ENCODE measurements at places on chromosomes 6 and 20.

GRCh38 chr6:117346142-117346930, 79.4 kb downstream of the ROS1 start:
- no peak for DNase-seq

GRCh38 chr6:21085211-21085610, 508.3 kb upstream of the SOX4 start:
- no peak for DNase-seq

DNA sequence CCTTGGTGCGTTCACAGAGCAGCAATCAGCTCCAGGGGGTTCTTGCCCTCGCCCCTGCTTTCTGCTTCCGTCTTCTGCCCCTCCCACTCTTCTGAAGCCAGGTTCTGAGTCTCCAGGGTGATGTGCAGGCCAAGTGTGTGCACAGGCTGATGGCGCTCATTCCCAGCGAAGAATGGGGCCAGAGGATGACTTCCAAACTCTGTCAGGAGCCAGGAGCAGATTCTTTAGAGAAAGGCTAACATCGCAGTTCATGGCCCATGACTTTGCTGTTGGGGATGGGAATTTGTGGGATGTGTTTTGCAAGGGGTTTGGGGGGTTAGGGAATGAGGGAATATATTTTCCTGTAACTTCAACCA, 56.1 kb upstream of the CCN6 start:
- no peak for DNase-seq

DNA sequence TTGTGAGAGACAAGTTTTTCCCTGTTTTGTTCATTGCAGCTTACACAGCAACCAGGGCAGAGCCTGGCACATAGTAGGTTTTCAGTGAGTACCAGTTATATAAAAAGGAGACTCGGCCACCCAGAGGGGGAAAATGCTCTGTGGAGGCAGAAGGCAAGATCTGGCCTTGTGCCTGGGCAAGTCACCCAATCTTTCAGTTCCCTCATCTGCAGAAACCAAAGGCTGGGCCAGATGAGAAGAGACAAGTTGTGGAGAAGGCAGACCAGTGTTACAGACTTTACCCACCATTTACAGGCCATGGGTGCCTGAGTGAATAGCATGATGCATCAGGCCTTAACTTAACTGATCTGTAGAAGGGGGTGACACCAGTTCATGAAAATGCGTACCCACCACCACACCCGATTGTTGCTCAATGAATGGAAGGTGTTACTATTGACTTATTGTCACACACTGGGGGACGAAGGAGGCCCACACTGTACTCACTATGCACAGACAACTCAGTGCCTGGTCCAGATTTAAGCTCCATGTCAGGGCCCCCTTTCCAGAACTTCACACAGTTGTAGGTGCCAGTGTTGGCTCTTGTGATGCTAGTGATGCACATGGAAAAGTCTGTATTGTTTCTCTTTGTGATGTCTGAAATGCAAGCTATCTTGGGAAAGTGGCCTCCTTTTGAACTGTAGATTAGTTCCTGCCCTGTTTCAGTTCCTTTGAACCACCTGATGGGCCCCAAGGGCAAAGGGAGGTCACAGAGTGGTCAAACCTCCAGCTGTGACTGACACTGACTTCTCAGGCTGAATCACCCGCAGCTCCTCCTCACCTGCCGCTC, 64.3 kb upstream of the SIRPG start:
- peak; percentile 89 for DNase-seq

DNA sequence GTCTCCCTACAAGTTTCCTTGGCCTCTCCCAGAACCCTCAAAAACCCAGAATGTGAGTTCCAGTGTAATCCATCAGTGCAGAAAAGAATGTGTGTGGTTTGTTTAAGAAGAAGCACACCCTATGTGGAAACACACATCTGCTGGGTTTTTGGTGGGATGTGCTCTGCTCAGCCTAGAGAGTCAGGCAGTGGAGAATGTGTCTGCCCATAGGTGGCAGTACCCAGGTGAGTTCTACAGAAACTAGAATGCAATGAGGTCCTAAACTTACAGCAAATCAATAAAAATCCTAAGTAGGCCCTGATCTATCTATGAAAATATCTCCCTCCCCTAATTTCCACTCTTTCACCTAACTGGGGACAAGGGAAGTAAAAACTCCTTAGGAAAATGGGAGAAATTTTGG, 437.3 kb downstream of the DHX35 start:
- peak; percentile 50 for DNase-seq

- no peak for DNase-seq
Observed at GRCh38 chr6:8279041-8279805, 156.1 kb downstream of the SLC35B3 start.

GRCh38 chr6:163460307-163460782, 45.8 kb downstream of the QKI start:
- DNase-seq, result peak; percentile 58

- DNase-seq, result no peak
Observed at GRCh38 chr20:58518387-58518786, 3.2 kb upstream of the APCDD1L start.

GRCh38 chr6:148747471-148748165, 788 bp downstream of the UST start:
- peak; percentile 93 for DNase-seq

DNA sequence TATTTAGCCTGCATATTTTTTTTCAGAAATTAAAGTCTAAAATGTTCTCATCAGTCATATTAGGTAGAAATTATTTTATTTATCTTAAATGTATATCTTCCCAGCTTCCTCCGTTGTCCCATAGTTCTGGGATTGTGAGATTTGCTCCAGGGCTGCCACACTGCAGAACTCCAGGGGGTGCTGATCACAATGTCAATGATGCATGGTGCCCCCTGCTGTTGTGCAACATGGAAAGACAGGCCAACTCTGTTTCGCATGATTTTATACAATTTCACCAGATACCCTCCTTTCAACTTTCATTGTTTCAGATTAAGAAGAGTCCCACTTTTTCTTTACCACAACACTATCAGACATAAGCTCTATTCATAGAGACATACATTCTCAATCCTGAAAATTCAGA, 35.9 kb downstream of the ID4 start:
- DNase-seq, result no peak

DNA sequence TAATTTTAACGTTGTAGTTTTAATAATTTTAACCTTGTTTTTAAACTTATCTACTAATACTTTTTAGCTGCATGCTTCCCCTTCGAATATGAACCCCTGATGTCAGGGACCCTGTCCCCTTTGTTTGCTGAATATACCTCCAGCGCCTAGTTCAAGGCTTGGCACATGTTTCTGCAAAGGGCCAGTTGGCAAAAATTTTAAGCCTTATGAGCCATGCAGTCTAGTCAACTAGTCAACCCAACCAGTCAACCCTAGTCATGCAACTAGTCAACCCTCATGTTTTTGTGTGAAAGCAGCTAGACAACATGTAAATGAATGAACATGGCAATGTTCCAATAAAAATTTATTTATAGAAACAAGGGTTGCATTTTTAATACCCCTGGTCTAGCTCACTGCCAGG, 119.8 kb downstream of the BCAS1 start:
- no peak for DNase-seq

DNA sequence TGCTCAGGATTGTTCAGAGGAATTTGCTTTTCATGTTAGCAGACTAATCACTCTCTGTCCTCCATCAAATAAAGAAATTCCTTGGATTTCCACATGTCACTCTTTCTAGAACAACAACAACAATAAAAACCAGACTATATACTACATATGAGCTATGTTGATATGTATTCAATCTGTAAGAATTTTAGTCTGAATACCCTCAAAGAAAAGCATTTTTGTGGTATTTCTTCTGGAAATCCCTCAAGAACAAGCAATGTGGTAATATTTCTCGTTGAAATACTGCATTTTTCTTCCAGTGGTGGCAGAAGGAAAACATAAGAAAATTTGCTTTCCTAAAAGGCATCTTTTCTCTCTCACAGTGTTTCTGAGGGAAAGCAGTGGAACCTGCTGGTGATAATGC, 312.6 kb upstream of the RSPO3 start:
- DNase-seq, result no peak

DNA sequence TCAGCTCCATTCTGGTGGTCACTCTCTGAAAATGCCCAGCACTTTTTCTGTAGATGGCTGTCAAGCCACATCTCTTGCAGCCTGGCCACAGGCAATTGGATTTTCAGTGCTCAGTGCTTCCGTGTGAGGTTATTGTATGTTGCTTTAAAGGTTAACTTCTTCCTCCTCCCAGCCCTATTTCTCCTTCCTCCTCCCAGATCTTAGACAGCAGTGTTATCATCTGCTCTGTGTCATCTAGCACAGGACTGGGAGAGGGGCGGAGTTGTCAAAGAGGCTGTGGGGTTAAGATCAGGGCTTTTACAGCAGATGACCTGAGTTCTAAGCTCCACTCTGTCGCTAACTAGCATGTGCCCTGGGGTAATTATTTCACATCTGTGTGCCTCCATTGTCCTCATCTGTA, 129.0 kb downstream of the PHACTR3 start:
- DNase-seq, result peak; percentile 48

DNA sequence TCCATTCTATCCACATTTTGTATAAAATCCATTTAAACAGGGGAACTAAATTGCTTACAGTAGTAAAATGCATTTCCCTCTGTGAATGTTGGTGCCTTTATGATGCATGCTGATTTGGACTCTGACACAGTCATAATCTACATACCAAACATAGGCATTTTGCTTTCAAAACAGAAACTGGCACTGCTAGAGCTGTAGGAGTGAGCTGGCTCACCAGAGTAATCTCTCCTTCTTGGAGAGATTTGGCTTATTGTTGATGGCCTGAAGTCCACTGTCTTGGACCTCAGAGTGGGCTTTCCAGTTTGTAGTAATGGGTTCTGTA, 363.2 kb upstream of the FLRT3 start:
- DNase-seq, result no peak

DNA sequence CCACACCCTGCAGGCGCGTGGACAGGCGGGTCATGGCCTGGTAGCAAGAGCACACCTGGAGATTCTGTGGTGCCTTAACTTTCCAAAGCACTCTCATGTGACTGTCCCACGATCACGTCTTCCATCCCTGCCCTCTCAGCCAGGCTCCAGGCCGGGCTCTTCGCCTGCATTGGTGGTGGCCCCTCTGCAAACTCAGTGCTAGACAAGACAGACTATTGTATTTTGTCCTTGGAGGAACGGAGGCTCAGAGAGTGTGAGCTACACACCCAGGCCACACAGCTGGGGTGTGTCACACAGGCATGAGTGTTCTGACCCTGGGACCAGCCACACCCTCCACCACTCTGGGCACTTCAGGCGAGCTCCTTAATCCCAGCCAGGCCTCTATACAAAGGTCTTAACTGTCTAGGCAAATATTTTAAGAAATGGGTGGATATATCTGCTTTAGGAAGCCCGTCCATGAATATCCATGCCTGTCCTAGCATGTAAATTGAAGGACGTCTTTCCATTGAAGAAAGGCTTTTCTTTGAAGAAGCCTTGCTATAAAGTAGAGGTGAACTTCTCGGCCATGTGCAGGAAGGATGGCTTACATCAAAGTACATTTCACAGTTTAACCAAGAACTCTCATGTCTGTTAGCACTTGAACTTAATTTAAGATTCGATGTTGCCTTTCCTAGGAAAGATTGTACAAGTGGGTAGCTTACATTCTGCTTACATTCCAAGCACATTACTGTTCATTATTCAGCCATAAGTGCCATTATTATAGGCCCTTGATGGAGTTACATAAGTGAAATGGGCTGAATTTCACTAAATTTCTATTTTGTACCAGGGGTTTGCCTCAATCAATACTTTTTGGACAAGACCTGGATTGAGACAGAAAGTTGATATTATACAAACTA, 263.9 kb downstream of the DLL1 start:
- peak; percentile 28 for DNase-seq

DNA sequence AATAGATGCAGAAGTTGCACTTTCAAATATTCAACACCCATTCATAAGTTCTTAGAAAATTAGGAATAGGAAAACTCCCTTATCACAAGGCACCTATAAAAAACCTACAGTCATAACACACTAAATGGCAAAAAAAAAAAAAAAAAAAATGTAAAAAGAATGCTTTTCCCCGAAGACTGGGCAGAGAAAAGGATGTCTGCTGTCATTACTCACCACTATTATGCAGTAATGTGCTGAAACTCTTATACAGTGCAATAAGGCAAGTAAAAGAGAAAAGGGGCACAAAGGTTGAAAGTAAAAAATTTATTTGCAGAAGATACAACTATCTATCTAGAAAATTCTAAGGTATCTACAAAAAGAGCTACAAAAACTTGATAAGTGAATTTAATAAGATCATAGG, 607.8 kb upstream of the ARID1B start:
- no peak for DNase-seq

GRCh38 chr6:152948150-152948768, 34.6 kb downstream of the FBXO5 start:
- no peak for DNase-seq

DNA sequence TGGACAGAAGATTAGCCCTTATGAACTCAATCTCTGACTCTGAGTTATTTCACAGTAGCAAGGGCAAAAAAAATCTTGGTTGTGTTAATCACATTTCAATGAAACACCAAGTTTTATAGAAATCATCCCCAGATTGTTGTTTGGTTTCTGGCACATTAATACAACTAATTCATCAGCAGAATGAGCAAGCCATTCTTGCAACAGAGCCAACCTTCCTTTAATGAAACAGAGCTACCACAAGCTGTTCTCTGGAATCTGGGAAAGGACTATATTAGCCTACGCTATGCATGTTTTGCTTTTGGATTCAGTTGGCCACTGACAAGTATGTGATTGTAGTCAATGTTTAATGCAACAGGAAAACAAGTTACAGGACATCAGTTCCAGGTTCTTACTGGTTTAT, 13.8 kb upstream of the POPDC3 start:
- no peak for DNase-seq

- DNase-seq, result no peak
Observed at GRCh38 chr20:40046703-40047102, 642.3 kb downstream of the MAFB start.

DNA sequence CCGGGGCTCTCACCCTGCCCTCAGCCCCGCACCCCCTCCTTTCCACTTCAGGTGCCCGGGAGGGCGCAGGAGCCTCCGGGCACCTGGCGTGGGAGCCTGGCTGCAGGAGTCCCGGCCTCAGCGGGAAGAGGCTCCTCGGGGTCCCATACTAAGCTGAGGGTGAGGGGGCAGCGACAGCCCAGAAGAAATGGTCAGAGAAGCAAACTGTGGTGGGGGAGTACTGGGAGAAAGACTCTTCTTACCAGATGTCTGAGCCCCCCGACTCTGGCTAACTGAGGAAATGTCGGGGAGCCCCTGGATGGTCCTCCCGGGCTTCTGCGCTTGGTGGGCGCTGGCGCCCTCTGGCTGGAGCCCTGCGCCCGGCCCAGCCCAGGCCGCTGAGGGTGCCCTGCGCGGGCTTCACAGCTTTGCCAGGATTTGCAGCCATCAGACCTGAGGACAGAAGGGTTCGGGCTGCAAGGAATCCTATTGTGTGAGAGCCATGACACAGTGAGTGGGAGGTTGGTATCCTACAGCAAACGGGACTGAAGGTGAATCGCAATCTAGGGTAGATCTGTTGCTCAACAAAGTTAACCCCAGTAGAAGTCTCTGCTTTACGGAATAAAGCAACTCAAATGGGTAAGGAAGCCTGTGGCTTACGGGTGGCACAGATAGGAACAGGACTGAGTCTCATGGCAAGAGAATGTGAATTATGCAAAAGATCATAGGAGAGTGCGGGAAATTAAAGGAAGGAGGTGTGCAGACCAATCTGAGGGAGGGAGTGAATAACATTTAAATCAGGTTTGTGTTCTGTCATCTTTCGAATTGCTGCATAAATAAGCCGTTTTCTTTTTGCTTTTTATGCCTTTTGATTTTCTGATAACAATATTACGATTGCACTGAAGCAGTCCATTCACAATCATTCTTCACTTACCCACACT, 639 bp upstream of the RCAN2 start:
- DNase-seq, result peak; percentile 86

Data from endodermal cell (in vitro differentiated cells).